ENCODE measurements at places on chromosomes 6 and 20.

- DNase-seq = no peak
These were observed 45.9 kb upstream of the EMILIN3 start for GRCh38 chr20:41412324-41413120.

GRCh38 chr6:33631971-33632557 is 10.9 kb downstream of the ITPR3 start:
- no peak for DNase-seq

DNA sequence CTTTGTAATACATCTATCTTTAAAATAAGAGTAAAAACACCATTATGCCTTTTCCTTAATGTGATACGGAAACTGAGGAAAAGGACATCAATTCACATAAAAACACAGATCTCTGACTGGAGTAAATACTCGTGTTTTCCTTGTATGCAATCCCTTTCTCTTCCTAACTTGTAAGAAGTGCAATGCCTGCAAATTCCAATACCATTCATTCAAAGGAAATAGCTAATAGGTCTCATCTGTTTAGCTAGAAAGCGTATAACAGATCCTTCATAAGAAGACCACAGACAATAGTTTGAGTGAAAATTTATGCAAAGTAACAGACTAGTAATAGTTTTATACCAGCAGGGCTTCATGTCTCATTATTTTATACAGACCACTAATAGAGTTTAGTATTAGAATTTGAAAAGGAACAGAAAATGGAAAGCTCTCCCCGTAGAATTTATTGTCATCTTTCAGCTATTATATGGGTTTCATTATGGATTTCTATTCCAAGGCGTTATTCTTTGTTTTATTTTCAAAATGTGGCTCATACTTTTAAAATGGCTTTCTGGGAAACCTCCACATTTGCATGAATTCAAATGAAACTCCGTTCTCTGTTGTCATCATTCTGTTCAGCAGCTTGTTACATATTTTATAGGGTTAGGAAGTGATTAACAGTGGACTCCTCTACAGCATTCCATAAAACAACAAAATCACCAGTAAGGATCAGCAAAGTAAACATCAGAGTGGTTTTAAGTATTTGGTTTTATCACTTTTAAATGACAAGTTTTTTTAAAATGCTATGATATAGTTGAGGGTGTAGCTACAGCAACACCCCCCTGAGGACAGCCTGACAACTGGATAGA is 186.7 kb downstream of the BTBD9 start:
- DNase-seq = peak; percentile 24

GRCh38 chr6:103504501-103505154 is 1355.1 kb downstream of the HACE1 start:
- no peak for DNase-seq

DNA sequence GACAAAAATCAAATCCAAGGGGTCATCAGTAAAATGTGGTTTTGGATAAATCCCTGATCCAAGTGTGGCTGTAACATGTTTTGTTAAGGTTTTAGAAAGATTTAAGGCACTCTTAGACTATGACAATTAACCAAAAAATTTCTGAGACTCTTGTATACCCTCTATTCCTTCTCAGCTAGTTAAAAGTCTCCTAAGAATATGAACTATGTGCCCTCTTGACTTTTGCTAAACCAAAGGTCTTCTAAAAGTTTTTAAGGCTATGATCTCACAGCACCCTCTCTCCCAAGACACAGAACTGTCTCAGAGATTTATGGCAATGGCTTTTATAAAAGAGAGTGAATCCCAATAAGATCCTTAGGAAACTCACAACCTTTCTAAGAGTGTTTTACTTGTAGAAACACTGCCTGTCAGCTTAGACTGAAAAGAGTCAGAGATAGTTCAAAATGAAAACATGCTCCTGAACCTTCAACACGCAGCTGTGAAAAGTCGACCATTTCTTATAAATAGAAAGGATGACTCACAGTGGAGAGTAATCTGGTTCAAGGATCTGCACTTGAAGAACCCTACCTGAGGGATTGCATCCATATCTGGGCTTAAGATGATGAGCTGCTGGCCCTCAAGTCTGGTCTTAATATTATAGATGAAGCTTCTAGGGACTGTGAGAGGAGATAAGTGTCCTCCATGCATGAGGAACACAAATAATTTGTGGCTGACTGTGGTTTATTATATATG is 388.4 kb upstream of the GJE1 start:
- no peak for DNase-seq

GRCh38 chr20:60126975-60127374 is 168.8 kb downstream of the CDH26 start:
- no peak for DNase-seq

DNA sequence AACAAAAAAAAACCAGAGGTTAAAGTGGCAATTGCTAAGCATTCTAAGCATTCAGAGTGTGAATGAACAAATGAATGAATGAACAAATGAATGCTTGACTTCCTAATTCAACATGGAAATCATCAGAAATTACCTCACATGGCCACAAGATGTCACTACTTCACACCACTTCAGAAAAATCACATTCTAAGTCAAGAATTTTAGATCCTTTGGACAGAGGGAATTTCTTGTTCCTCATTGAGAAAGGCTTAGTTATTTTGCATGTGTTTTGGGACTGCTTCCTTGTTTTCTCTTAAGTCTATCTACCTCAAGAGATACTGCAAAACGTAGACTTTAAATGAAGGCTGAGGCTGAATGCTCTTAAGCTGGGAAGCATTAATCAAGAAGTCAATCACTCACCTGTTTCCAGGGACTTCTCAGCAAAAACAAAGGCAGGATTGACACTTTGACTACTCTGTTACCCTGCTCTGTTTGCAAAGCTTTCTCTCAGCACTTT is 120.2 kb downstream of the MBOAT1 start:
- DNase-seq = peak; percentile 69

- DNase-seq = no peak
These were observed 39.1 kb upstream of the AIG1 start for GRCh38 chr6:143021543-143021942.

- no peak for DNase-seq
These were observed 49.2 kb downstream of the FYN start for GRCh38 chr6:111823831-111824607.

DNA sequence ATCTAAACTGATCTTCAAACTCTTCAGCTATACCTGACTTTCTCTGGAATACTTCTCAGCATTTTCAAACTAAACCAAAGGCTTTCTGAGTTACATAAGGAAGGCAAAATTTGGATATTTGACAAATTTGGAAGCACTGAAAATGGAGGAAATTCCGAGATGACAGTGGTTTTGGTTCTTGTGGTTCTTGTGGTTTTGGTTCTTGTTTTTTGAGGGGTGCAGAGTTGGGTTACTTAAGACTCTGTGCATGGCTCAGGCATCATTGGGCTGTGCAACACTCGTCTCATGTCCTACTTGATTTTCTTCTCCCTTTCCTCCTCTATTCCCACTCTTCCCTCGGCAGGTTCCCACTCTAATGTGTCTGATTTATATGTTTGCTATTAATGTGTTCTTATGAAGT is 78.0 kb downstream of the SLC22A3 start:
- no peak for DNase-seq

GRCh38 chr6:163986313-163986712 is 571.8 kb downstream of the QKI start:
- no peak for DNase-seq

- no peak for DNase-seq
These were observed 97.6 kb upstream of the ZNF217 start for GRCh38 chr20:53691060-53691810.

GRCh38 chr20:2871111-2871465 is 2.2 kb upstream of the PTPRA start:
- DNase-seq = no peak

- DNase-seq = no peak
These were observed 176.6 kb downstream of the BCKDHB start for GRCh38 chr6:80282913-80283554.

DNA sequence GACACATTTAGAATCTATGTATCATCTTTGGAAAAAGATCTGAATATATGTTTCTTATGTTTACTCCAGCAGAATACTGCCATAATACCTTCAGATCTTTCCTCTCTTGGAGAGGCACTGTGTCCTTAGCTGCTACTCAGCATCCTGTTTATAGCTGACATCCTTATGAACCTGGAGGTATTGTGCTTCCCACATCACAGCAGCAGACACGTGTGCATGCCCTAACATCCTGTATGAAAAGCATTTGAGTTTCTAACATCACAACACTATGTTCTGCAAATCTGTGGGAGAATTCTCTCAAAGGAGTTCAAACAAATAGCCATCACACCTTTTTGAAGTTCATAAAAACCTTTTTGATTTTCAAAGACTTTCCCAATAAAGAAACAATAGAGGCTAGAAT is 216.0 kb downstream of the GJA1 start:
- DNase-seq = no peak

DNA sequence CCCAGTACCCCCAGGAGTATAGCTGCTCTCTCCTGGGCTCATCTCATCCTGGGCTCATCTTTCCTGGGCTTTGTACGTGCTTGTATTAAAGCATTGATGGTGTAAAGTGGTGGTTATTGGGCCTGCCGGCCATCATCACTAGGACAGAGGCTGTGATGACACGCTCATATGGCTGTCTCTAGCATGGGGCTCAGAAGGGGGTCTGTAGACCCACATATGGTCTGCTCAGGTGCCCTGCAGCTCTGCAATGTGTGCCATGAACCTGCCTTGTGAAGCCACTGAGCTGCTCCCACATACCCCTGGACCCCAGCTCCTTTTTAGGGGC is 143.4 kb downstream of the CDC5L start:
- DNase-seq = no peak

GRCh38 chr6:33597551-33598322 is 17.7 kb upstream of the BAK1 start:
- no peak for DNase-seq
